PC-3 (cell line): ENCODE measurements at places on chromosomes 12 and 14. TPM values are rescaled to one million over a fixed set of nuclear protein-coding genes. Genes with fewer than 3 reads are reported as not detected.
A peak's percentile ranks its signal among the peaks of the same experiment; 100 is the strongest.

CIROP gene
- not detected in 2 replicates for total RNA-seq

GRCh38 chr14:58270628-58271027 is 26.0 kb downstream of the PSMA3 start:
- DNase-seq, result peak; percentile 56

IGF1 gene
- not detected in 2 replicates for total RNA-seq

PDZRN4 gene
- not detected in 2 replicates for total RNA-seq

DNA sequence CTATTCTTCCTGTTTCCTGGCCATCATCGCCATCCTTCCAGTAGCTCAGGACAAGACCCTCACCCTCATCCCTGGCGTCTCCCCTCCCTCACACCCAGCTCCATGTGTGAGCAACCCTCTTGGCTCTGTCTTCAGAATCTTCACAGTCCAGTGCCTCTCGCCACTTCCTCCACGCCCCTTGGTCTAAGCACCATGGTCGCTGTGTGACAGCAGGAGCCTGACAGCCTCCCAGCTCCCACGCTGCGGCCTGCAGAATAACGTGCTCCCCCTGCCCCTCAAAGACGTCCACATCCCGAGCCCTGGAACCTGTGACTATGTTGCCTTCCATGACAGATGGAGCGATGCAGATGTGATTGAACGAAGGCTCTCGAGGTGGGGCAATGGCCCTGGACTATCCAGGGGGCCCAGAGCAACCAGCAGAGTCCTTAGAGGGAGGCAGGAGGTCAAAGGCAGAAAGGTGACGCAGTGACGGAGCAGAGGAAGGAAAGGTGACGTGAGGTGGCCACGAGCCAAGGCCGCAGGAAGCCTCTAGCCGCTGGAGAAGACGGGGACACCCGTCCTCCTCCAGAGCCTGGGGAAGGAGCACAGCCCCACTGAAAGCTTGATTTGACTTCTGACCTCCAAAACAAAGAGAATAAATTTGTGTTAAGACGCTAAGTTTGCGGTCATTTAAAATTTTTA is 139.8 kb downstream of the CALM1 start:
- DNase-seq, result no peak

FAM90A1 gene
- total RNA-seq, result not detected in 2 replicates

- peak; percentile 17 for DNase-seq
These were observed 1.2 kb downstream of the HNRNPC start for GRCh38 chr14:21267886-21268616.

- no peak for DNase-seq
These were observed 57.6 kb downstream of the EMP1 start for GRCh38 chr12:13253966-13254760.

- peak; percentile 21 for DNase-seq
These were observed 28.2 kb downstream of the TRAF3 start for GRCh38 chr14:102805371-102805891.

NFATC4 gene
- total RNA-seq, result 11.5 and 15.1 TPM in 2 replicates

DNA sequence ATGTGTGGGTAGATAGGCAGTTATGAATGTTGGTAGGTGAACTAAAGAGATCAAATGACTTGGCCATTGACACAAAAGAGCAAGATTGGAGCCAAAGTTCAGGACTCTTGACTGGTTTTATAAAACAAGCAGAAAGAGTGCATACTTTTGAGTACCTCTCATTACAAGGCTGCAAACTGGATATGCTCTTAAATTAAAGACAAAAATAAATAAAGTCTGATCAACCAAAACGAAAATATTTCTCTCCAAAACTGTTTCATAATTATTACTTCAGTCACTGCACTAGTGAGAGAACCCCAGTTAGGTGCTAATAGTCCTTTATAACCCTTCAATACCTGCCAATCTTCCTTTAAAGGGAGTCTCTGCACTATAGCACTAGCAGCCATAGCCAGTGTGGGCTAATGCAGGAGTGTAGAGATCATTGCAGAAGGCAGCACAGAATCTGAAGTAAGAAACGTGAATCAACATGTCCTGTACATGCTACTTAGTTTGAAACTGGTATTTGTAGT is 147.1 kb downstream of the FOXA1 start:
- no peak for DNase-seq

DNA sequence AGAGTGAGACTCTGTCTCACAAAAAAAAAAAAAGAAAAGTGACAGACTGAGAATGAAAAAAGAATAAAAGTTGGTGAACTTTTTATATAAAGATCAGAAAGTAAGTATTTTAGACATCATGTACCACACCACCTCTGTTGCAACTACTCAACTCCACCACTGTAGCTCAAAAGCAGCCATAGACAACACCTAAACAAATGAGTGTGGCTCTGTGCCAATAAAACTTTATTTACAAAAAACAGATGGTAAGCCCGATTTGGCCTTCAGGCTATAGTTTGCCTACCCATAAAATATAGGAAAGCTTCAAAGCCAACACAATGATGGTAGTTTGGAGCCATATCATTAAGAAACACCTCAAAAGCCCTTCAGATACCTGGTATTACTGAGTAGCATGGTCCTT is 154.5 kb upstream of the FOXN3 start:
- no peak for DNase-seq

DNA sequence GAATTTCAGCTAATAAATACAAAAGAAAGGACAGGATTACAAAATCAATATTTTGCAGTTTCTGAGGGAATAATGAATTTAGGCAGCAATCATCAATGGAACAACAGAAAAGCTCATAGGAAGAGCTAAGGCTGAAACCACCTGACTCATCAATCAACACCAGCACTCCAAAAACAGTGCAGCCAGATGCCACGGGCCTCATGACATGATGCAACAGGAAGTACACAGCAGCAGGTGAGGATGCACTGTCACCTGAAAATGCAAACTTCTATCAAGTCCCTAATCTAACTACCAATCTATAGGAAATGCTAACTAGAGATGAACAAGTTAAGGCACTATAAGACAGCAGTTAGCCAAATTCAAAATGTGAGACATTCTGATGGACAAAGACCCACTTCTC is 21.7 kb downstream of the GNS start:
- no peak for DNase-seq

DNA sequence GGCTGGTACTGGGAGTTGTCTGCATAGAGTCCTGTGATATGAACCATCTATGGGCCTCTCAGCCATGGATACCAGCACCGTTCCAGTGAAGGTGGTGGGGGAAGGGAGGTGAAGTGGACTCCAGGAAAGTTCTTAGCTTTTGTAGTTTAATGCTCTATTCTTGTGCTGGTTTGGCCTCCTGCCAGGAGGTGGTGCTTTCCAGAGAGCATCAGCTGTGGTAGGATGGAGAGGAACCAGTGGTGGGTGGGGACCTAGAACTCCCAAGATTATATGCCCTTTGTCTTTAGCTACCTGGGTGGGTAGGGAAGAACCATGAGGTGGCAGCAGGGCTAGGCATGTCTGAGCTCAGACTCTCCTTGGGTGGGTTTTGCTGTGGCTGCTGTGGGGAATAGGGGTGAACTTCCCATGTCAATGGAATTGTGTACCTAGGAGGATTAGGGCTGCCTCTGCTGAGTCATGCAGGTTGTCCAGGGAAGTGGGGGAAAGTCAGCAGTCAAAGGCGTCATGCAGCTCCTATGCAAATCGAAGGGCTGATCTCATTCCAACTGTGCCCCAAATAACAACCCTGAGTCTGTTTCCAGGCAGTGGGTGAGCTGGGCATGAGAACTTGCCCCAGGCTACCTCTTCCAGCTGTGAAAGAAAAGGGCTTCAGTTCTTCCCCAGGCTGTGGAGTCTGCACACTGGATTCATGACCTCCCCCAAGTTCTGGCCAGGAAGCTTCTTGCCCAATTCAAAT is 14.2 kb downstream of the GZMH start:
- DNase-seq, result no peak
